CD4-positive, alpha-beta memory T cell (primary cell): ENCODE measurements at places on chromosomes 1 and 21.

DNA sequence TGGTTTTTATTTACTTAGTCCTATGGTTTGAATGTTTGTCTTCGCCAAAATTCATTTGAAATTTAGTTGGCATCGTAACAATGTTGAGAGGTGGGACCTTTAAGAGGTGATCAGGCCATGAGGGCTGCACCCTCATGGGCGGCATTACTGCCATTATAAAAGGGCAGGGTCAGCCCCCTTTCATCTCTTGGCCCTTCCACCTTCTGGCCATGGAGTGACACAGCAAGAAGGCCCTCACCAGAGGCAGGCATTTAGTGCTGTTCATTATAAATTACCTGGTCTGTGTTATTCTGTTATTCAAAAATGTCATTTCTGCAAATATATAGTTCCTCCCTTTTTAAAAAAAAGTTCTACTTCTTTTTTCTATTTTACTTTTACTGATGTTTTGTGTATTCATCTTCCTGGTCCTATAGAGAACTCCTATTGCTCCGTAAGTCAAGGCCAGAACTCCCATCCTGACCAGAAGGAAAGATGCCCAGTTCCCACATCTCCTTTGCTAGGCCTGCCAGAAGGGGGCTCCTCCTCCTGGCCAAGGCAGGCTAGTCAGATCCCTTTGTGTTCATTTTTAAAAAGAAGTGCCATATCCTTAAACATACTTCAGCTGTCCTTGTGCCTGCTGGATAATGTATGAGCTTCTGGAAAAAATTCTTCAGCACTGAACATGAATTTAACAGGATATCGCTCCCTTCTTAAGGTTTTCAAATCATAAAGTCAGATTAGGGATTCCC, 10.0 kb upstream of the LBR start:
- DNase-seq: no peak

GRCh38 chr1:184294101-184294500, 92.7 kb upstream of the C1orf21 start:
- no peak for DNase-seq

DNA sequence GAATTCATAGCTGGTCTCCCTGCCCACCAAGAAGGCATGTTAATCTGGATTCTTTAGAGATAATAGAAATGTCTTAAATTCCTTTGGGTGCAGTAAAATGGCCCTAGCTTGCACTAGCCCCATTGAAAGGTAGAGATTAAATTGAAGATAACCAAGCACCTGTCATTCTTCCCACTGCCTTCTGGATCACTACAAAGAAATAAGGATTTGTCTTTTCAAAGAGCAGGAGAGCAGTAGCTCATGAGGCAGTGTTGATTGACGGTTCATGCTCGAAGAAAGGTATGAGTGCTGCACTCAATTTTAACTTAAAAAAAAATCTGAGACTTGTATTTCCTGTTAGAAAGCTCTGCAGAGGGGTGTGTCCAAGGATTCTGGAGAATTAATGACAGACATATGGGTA, 74.9 kb upstream of the F3 start:
- DNase-seq: no peak

- DNase-seq: no peak
Observed at GRCh38 chr1:175045097-175045496, 21.9 kb upstream of the MRPS14 start.

GRCh38 chr1:98003442-98003841, 82.6 kb upstream of the DPYD start:
- DNase-seq: no peak

DNA sequence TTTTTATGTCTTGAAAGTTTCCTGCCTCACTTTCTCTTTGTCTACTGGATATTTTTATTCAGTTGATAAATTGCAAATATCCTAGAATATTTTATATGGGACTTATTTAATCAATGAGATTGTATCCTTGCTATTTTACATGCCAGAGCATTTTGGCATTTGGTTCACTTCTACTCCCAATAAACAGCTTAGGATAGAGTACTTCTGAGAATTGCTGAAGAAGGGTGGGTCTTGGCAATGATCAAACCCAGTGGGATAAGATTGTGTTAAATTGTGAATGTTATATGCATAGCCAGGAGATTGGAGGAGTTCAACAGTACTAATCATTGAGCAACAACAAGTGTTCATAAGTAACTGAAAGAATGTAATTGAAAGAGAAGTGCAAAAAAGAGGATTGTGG, 60.1 kb downstream of the SDCCAG8 start:
- DNase-seq: no peak

DNA sequence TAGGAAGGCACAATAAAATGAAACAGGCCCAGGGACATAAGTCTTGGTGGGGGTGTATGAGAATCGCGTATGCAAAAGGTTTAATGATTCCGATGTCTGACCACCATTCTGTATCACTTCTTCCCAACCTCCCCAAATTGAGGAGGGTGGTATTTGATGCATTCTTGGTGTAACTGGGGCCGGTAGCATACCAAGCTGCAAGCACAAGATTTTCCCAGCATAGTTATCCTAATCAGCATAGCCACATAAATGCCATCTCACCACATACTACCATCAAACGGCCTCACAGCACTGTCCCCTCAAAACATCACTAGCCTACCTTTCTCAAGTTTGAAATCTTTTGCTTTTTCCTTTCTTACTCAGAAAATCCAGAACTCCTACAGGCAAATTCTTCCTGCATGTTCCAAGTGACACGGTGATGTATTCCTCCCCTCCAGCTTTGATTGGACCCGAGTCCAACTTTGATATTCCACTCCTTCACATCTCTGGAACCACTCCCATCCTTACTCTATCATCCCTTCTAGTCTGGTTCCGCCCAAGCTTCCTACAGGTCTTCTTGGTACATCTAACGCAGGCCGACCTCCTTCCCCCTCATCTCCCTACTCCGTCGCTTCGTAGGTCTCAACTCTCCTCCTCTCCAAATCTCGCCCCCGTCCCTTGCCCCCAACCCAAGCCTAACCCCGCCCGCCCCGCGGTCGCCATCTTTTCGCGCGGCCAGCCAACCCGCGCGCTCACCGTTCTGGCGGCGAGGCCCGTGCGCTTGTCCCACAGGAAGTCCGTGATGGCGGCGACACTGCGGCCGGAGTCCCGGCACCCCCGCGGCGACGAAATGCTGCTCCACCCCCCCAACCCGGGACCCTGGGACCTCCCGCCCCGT, 600 bp downstream of the CLK2 start:
- DNase-seq: no peak

- peak; percentile 78 for DNase-seq
Observed at GRCh38 chr1:100452641-100453040, 85.3 kb upstream of the GPR88 start.
